ENCODE measurements at places on chromosomes 11 and 22.

GRCh38 chr11:44067266-44067665, 1.2 kb downstream of the ACCS start:
- no peak for DNase-seq

DNA sequence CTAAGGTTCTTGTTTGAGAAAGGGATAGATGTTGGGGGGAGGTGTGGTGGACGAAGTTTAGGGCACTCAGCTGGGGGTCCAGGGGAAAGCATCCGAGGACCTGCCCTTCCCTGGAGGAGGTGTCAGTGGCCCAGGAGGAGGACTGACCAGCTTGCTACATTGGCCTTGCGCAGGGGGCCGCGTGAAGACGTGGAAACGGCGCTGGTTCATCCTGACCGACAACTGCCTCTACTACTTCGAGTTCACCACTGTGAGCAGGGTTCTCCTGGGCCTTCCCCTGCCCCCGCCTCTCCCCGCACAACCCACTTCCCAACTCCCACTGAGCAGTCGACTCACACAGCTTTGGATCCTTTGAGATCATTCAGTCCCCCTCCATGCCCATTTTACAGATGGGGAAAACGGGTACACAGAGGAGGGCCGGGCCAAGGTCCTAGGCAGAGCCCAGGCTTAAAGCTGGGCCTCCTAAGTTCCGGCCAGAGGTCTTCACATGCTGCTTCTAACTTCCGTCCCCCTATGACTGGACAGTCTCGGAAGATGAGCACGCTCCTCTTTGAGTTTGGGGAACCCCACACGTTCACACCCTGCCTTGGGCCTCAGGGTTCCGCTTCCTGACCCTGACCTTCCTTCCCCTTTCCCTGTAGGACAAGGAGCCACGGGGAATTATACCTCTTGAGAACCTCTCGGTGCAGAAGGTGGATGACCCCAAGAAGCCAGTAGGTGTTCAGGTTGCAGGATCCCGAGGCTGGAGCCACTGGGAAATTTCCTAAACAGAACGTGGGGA, 28.7 kb downstream of the CYTH4 start:
- no peak for DNase-seq

DNA sequence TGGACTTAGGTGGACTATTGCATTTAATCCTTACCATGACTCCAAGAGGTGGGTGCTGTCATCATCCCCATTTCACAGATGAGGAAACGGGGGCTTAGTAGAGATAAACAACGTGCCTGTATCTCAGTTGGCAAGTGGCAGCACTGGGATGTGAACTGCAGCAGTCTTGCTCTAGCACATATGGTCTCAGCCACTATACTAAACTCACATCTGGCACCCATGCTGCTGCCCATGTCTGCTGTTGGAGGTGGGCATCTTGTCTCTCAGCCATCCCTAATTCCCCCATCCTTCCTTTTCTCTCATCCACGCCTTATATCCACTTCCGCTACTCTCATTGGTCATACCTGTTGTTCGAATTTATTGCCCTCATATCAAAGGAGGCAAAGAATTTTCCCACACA, 3.8 kb downstream of the PRG3 start:
- no peak for DNase-seq

- DNase-seq = no peak
These were observed 23.4 kb upstream of the ROBO3 start for GRCh38 chr11:124841840-124842239.

- no peak for DNase-seq
These were observed 6.8 kb upstream of the OMP start for GRCh38 chr11:77095551-77096490.

DNA sequence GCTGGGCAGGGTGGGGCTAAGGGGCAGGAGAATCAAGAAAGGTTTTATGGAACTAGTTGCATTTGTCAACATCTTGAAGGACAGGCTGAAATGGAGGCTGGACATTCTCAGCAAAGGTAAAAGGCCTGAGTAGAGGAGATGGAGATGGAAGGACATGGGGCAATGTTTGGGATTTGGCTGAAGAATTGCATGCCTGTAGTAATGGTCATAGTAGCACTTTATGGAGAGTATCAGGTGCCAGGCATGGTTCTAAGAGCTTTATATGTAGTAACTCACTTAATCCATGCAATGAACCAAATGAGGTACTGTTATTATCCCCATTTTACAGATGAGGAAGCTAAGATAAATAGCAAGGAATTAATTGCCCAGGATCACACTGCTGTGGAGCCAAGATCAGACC, 23.9 kb downstream of the BMAL1 start:
- no peak for DNase-seq

DNA sequence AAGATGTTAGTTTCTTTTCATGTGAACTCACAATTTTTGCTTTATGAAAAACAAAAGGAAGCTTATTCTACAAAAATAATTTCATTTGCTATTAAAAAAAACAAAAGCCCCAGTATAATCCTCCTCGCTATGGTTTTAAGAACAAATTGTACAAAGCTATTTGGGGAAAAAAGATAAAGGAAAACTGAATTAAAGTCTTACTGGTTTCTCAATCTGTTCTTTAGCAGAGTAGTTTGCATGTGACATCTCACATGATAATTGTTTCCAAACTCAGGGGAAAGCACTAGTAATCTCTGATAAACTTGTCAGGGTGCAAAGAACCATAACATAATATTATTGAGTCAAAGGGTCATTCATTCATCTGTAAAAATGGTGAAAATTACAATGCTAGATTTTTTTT, 2.9 kb upstream of the DDI1 start:
- DNase-seq = no peak

GRCh38 chr22:29442976-29443375, 4.6 kb downstream of the RFPL1 start:
- DNase-seq = no peak

- DNase-seq = peak; percentile 24
These were observed 12.6 kb downstream of the KCNQ1OT1 start for GRCh38 chr11:2687223-2687530.

- DNase-seq = no peak
These were observed 16.8 kb upstream of the PPARA start for GRCh38 chr22:46133588-46133855.

DNA sequence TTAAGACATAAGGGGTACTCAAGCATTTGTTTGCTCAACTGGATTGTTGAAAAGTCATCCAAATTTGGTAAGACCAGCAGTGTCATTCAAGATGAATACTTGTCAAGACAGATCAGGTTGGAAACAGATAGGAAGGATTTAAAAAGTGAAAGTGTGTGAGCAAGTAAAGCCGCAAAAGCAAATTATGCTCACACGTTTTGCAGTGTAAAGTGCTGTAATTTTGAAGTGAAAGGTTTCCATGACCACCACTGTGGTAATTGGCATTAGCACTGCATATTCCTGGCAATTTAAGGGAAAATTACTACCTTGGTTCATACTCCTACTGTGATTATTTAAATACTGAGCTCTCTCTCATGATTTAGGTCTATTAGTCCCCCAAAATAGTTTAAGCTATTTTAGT, 704.1 kb upstream of the CCDC179 start:
- DNase-seq = no peak

GRCh38 chr11:105937738-105938137, 84.3 kb downstream of the MSANTD4 start:
- DNase-seq = no peak

DNA sequence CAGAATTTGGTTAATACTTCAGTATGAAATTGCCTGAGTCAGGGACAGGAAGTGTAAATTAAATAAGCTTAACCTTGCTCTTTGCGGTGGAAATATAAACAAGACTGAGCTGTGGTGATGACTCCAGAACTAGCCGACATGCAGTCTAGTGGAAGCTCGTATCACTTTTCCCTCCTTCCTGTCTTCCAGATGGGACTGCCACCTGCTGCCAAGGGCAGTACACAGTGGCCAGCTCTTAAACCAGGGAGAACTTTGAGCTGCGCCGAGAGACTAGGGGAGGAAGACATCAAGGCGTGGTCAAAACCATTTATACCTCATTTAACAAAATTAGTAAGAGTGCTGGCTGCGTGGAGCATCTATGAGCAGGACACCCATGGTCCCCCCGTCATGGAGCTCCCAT, 31.3 kb upstream of the CTTN start:
- DNase-seq = no peak

DNA sequence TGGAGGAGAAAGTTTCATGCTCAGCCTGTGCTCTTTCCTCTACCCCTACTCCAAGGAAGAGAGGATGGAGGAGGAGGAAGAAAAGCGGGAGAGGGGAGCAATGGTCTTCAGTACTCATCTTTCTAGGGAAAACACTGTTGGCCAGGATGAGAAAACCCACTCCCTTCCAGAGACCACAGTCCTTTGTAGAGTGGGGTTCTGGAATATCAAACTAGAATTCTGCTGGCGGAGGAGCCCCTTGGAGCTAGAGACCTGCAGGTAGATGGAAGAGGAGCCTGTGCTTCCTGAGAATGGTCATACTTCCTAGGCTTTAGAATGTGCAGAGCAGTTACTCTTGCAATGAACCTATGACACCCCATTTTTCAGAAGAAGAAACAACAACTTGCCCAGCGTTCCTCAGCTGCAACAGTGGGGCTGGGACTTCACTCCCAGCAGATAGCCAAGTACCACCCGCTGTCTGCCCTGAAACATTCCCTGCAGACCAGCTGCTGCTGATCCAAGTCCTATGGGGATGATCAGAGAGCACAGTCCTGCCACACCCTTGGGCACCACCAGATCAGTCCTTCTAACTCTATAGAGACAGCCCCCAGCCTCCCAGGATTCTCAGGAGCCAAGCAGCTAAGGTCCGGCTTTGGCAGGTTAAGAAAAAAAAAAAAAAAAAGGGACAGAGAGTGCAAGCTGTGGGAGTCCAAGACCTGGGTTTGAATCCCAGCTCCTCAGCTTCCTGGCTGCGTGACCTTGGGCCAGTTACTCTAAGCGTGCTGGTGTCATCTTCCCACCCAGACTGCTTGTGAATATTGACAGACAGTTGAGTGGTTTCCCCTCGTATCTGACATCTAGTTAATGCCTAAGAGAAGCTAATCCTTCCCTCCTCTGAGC, 664 bp downstream of the PTGDR2 start:
- no peak for DNase-seq

DNA sequence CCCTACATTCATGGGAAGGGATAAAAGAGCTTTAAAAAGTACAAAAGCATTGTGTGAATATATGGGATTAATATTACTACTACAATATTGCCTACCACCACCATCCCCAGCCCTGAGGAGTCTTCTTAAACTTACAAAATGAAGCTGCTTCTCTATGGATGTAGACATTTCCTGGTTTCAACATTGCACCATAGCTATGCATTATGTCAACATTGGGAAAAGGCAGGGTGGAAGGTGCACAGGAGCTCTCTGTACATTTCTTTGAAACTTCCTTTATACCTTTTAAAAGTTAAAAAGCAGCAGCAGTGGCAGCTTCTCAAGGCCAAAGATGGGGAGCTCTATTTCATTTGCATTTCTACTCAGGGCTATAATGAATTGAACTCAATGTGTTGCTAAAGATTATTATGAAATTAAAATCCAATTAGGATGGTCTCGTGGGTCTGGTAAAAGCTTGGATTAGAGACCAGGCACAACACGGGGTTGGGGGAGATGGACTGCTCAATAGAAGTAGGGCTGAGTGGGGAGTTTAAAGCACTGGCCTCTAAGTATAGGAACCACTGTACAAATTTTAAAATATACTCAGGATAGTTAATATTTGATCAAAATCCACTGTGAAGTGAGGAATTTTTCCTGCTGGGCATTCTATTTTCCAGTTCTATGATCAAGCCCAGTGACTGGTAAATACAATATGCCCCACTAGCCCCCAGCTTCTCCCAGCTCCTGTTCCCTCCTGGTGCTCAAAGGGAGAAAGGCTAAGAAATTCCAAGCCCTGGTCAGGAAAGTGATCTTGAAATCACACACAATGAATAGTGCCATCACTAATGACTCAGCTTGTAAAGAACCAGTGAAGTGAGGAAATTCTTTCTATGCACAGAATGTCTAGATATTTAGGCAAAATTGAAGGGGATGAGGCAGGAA, 362.7 kb upstream of the CCDC90B start:
- no peak for DNase-seq

GRCh38 chr11:11563200-11563975, 58.4 kb downstream of the GALNT18 start:
- DNase-seq = no peak

DNA sequence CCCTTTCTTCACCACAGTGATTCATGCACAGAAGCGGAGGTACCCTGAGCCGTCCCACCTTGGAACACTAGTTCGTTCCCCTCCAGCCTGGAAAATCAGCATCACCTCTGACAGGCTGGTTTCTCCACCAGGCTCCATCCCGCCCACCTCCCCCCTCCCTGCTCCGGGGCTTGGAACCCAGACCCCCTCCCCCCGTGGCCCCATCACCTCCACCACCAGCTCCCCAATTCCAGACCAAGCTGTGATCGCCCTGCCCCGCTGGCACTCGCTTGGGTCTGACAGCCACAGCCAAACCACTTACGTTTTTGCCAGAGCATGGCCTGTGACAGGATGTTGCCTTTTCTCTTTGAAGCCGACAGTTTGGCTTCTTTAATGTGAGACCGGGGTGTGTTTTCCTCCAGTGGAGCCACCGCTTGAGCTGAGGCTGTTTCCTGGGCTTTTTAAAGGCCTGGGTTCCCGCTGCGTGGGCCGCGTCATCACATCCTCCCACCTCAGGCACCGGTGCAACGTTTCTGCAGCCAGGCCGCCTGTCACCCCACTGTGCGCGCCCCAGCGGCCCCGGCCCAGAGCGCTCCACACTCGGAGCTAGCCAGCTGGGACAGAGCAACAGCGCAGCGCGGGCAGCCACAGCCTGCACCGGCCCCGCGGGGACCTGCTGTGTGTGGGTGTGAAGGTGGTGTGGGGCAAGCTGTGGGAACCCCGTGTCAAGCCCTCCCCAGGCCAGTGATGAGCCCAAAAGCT, at the start of gene POU2AF1:
Gene POU2AF1 (minus strand): TSS at position 415 of the 741 bp plus-strand sequence. CDS start 98 bp downstream, at position 317.
- DNase-seq = peak; percentile 68

DNA sequence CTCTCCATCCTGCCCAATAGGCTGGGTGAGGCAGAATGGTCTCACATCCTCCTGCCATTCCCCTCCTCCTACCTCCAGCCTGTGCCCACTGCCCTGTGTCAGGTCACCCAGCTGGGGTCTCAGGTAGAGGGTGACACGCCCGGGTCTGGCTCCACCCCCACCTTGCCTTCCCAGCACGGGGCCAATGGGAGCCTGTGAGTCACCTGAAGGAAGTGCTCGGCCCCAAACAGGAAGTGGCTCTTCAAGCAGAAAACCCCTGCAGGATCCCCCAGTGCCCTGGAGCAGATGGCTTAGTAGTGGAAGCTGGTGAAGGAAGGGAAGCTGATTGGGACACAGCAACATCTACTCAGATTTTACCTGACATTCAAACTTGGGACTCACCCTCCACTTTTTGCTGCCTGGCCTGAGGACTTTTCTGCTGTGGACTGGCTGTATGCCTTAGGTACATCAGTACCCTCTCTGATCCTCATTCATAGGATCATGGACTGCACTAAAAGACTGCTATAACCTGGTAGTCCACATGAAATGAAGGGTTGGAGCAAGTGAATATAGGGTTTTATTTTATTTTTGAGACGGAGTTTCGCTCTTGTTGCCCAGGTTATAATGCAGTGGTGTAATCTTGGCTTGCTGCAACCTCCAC, 33.4 kb downstream of the GDPD5 start:
- no peak for DNase-seq

Measured in left hindlimb (tissue), 1 donor.